ENCODE measurements at places on chromosomes 4 and X.
A peak's percentile ranks its signal among the peaks of the same experiment; 100 is the strongest.

GRCh38 chrX:131054906-131055305 lies 3.2 kb upstream of the ARHGAP36 start:
- DNase-seq, result no peak

DNA sequence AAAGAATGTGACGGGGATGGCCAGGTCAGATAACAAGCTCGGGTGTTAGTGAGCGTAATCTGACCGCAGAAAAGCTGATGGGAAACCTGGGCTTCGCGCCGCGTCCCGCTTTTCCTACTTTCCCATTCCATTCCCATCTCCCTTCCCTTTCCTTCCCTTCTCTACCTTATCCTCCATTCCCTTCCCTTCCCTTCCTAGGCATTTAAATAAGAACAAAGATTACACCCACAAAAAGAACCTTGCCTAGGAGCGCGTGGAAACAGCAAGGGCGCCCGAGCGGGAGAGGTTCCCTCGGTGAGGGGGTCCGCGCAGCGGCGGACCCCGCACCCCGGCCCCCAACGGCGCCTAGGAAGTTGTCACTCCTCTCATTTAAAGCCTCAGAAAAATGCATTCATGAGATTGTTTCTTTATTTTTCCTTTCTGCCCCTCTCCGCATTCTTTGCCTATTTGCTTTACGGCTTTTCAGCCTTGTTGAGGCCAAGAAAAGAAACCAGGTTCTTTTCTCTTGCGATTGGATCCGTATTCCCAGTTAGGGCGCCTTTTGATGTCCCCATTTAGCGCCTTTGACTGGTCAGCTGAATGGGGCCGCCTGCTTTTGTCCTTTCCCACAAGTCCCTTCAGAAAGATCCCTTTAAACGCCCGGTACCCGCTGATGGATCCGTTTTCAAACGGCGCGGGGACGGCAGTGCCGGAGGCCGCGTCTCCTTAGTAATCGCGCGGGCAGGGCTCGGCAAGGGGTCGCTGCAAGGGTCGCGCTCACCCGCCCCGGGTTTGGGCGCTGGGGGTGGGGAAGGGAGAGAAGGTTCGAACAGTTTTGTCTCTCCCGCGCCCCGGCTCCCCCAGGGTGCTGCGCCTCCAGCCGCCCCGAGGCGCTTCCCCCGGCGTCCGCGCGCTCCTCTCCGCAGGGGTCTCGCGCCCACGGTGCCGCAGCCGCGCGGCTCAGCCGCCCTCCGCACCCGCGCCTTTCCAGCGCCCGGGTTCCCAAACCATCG lies 54.1 kb upstream of the TMEM33 start:
- no peak for DNase-seq

DNA sequence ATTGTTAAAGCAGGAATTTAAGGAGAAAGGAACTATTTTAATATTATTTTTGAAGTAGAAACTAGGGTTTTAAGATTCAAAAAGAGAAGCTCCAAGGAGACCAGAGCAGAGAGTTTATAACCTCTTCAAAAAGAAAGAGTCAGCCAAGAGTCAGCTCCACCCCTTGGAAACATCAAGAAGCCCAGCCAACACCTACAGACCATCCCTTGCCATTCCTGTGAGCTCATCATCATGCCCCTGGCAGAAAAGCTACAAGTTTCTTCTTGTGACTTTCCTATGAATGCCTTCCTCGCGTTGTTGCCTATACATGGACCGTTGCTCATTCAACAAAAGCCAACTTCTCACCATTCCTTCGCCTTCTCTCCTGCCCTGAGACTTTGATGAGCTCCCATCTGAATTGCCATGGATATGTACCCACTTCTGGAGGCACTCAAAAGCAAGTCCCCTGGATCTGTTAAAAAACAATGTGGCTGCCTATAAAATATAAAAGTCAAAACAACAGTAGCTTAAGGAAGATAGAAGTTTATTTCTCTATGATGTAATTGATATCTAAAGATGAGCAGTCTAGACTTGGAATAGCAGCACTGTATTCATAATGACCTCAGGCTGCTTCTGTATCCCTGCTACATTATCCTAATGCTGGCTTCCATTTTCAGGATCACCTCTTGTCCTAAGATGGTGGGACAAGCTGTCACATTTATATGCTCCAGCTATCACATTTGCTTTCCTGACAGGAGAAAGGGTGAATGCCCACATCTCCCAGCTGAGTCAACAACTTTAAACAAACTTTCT lies 20.3 kb downstream of the PLRG1 start:
- DNase-seq, result peak; percentile 69

DNA sequence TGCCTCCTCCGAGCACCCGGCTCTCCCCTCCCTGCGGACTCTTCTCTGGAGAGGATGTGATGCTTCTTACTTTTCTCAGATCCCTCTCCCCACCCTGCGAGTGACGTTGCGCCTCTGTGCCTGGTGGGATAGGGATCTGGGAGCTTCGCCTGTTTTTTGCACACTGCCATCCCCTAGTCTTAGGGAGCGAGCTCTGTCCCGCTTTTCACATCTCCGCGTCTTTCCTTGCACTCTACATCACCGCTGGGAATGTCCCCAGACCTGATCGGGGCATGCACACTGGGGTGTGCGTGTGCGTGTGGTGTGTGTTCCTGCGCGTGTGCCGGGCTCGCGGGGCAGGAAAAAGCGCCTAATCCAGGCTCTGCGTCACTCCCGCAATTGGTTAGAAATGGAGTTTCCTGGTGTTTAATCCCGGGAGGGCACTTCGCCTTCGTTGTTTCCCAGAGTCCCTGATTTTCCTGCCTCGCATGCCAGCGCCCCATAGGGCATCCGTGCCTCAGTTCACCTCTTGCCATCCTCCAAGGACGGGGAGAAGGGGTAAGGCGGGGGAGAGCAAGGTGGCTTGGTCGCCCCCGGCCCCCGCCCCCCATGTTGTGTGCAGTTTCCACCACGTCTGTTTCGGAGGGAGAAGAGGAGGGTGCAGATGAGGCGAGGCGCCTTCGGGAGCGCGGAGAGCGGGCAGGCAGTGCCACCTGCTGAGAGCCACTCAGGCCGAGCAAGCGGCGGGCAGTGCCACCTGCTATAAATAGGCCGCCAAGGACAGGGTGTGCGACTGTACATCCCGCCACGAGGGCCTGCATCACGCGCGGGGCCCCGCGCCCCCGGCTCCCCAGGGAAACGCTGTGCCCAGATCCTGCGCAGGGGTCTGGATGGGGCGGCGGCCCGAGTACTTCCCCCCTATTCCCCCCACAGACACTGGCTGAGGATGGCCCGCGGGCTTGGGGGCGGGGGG lies 759 bp upstream of the TBC1D1 start:
- peak; percentile 54 for DNase-seq

GRCh38 chr4:15756361-15756861 lies 21.7 kb upstream of the CD38 start:
- peak; percentile 14 for DNase-seq

DNA sequence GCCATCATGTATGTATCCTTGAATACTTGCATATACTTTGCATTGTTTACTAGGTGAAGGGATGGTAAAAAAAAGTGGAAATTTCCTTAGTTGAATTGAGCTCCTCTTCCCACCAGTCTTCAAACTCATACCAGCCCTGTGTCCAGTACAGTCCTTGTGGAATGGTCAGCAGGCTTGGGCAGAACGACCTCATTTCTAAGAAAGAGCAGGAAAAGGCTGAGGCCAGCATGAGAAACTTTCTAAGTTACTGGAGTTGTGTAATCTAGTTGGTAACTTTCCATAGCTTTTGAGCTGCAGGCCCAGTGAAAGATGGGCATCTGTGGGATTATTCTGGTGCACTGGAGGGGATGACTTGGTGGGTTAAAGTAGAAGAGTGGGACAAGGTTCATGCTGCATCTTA lies 87.6 kb downstream of the DCUN1D4 start:
- no peak for DNase-seq

Measured in muscle of leg (tissue), 16 donors.